Cerebellar cortex (tissue), 1 donor: ENCODE measurements at places on chromosomes 7 and 10.

GRCh38 chr7:24050991-24051560, 232.9 kb upstream of the NPY start:
- DNase-seq: no peak

DNA sequence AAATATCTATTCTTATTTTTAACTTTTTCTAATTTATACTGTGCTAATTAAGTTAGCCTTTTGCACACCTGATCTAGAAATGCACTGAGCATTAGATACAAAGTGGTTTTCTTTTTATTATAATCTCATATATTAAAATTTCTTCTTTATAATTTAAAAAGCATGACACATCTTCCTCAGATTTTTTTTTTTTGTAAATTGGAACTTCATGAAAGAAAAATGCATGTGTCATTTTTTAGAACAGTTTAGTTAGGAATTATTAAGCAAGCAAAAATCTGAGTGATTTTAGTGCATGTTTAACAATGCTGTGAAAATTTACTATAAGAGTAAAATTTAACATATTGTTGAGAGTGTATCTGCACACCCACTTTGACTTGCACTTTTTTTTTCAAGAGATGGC, 367.9 kb downstream of the TFEC start:
- no peak for DNase-seq

GRCh38 chr10:36574207-36574606, 551.2 kb upstream of the ANKRD30A start:
- DNase-seq: no peak

GRCh38 chr10:46310851-46311250, 24.1 kb downstream of the ANTXRL start:
- no peak for DNase-seq

GRCh38 chr7:157139111-157139809, 534 bp downstream of the UBE3C start:
- no peak for DNase-seq

GRCh38 chr10:9305018-9305655, 1250.6 kb downstream of the GATA3 start:
- peak; percentile 29 for DNase-seq

- DNase-seq: no peak
Observed at GRCh38 chr7:101250324-101250723, 5.4 kb upstream of the FIS1 start.

DNA sequence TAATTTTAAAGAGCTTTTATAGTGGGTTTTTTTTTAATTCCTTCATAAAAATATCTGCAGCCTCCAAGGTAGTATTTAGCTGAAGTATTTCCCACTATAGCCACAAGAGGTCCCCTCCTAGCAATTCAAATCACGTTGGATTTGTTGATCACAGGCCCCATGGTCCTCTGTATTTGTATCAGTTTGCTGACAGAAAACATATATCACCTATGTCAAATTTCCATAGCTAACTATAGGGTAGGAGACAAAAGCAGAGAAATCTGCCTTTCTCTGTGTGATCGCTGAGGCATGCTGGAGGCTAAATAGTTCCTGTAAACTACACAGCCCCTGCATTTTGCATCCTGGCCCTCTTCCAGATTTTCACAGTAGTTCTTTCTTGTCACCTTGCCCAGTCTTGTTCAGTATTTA, 1.7 kb upstream of the CTNNA3 start:
- DNase-seq: peak; percentile 74

- peak; percentile 31 for DNase-seq
Observed at GRCh38 chr10:93080350-93081046, 6.8 kb downstream of the CYP26A1 start.

- no peak for DNase-seq
Observed at GRCh38 chr7:142808802-142809583, 38.2 kb downstream of the PRSS2 start.

- DNase-seq: no peak
Observed at GRCh38 chr7:52501696-52502095, 533.7 kb upstream of the POM121L12 start.

DNA sequence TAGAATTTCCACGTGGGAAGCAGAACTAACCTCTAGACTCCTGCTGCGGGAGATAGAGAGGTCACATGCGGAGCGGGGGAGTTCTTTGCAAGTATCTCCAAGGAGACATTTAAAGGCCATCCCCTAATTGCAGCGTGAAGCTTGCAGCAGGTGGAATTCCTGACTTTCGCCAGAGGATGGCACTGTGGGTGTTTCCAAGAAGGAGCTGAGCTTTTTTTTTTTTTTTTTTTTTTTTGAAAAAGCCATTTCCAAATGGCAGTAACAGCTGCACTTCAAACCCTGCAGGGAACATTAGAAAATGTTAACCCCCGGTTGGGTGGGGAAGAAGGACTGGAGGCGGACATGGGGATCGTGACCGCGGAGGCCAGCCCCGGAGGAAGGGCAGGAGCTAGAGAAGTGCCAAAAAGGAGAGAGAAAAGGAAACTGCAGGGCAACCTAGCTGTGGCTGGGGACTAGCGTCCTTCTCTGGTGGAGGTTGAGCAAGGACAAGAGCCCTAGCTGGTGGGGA, 487.7 kb downstream of the TYW1 start:
- peak; percentile 72 for DNase-seq

GRCh38 chr7:979886-980571, 3.0 kb upstream of the CYP2W1 start:
- no peak for DNase-seq

DNA sequence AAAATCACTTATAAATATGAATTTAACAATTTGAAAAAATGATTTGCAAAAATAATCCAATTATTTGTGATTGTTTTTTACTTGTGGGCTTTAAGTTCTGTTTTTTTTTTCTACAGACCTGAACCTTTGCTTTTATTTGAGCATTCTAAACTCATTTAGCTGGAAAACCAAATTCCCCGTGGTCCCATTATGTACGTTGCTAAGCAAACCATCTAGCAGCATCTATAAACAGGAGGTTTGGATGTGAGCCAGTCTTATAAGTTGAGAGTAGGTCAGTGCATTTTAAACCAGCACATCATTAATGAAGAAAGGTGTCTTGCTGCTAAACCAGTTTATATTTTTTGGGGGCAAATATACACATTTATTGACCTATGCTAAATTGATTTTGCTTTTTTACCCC, 77.3 kb downstream of the LRRN3 start:
- DNase-seq: no peak

GRCh38 chr10:7829289-7829834, 11.1 kb downstream of the TAF3 start:
- no peak for DNase-seq

- no peak for DNase-seq
Observed at GRCh38 chr7:100791881-100792666, 35.2 kb downstream of the EPHB4 start.

DNA sequence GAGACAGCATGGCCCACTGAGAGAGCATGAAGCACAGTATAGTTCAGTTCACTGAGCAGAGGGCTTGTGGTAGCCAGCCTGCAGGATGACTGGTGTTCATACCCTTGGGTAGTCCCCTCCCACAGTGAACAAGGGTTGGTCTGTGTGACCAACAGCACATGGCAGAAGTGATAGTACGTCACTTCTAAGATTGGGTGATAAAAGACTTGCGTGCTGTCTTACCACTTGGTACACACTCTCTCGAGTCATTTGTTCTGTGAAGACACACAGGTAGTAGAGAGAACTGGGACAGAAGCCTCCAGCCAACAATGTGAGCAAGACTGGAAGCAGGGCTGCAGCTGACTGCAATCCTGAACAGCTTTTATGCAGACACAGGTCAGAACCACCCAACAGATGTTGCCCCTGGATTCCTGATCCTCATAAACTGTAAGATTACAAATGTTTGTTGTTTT, 14.6 kb downstream of the EPC1 start:
- DNase-seq: no peak

DNA sequence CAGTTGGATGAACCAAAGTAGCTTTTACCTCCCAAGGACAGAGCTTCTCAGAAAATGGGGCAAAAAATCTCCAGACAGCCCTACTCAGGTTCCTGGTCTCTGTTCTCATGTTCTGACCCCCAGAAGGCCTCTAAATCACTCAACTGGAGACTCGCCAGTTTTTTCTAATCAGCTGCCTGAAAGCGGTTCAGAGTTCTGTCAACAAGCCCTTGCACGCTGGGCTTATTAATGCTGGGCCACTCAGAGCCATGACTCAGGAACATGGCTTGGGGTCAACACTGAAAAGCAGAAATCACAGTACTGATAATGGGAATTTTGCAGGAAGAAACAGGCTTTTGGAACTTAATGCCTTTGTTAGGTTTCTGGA, 15.3 kb downstream of the ECHDC3 start:
- DNase-seq: no peak

DNA sequence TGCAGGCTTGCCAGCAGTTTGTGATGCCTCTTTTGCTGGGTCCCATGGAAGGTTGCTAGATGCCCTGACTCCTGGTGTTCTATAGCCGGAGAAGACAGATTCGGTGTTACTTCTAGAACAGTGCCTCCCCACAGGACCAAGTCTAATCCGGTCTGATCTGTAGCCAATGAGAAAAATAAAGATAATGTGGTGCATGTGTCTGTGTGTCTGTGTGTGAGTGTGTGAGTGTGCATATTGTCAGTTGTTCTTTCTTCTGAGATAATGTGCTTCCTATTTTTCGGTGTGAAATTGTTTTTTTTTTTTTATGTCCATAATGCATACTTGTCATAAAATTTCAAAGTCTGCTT, 29.7 kb upstream of the ZNRF2 start:
- DNase-seq: no peak

- DNase-seq: no peak
Observed at GRCh38 chr10:21184984-21185383, 287.9 kb upstream of the NEBL start.
